ENCODE measurements at places on chromosomes 5 and 9. TPM values are rescaled to one million over a fixed set of nuclear protein-coding genes. Genes with fewer than 3 reads are reported as not detected.
A peak's percentile ranks its signal among the peaks of the same experiment; 100 is the strongest.

The OBP2B gene
- not detected for polyA plus RNA-seq

- no peak for DNase-seq
Measured at GRCh38 chr9:19947996-19948395, 159.2 kb upstream of the SLC24A2 start.

DNA sequence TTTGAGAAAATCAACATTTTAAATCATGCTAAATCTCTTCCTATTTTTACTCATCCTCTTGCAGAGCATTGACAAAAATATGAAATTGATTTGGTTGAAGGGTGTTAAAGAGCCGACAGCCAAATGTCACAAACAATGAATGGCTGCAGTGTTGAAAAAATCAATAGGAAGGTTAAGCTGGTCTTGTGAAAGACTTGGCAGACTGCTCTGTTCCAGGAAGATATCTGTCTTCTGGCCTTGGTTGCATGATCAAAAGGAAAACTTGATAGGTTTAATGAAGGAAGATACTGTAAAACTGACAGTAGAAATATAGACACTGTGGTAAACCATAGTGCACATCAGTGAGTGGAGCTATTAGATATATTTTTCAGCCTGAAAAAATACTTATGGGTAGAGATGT lies 103.6 kb downstream of the PBX3 start:
- no peak for DNase-seq

- DNase-seq = no peak
Measured at GRCh38 chr5:39919876-39920275, 495.1 kb upstream of the DAB2 start.

The CCDC152 gene
- 16.1 TPM for polyA plus RNA-seq

The TTC39B gene
- polyA plus RNA-seq = 11.9 TPM

The PRSS3 gene
- 3.6 TPM for polyA plus RNA-seq

GRCh38 chr5:14663734-14664269 lies 716 bp upstream of the OTULIN start:
- DNase-seq = no peak

GRCh38 chr9:129282272-129282671 lies 104.2 kb upstream of the IER5L start:
- no peak for DNase-seq

GRCh38 chr5:9249231-9249630 lies 296.6 kb downstream of the SEMA5A start:
- DNase-seq = no peak

- no peak for DNase-seq
Measured at GRCh38 chr9:128404560-128404959, 16.1 kb upstream of the CERCAM start.

DNA sequence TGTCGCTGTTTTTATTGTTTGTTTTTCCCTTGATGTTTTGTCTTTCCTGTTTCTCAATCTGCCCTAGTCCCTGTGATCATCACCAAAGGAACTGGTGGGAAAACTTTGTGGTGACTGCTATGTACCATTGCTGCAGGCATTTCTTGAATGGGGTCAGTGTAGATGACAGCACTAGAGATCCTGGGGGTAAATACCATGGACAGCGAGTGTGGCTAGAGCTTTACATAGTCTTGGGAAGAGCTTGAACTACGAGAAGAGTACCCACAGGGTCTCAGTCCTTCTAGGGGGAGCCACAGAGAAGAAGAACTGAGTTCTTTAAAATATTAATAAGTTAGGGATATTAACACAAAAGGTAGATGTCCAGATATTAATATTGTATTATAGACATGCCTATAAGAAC lies 138.8 kb downstream of the PAM start:
- no peak for DNase-seq

DNA sequence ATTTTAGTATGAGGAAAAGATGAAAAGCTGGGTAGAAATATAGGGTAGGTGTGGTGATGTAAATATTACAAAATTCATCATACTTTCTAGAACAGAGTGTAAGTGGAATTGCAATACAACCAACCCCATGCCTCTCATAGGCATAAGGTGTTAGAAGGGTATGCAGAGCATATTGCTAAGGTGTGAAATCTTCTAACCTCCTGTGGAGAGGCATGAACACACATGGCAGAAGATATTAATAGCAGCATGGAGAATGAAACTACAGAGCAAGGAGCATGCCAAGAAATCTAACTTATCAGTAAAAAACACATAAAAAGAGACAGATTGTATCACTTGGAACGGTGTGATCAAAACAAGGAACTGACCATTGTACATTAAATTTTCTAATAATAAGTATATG lies 441.5 kb downstream of the CDH18 start:
- no peak for DNase-seq

DNA sequence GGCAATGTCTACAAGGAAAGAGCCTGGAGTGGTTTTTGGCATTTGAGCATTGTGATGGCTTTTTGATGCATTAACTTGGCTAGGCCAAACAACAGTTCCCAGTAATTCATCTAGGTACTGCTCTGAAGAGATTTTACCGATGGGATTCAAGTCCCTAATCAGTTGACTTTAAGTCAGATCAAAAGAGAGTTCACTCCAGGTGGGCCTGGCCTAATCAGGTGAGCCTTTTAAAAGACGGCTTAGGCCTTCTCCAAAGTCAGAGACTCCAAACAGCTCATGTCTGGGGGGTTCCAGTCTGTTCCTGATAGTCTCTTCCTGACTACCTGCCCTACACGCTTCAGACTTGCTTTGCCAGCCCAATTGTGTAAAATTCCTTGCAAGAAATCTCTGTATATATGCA lies 53.7 kb downstream of the RIGI start:
- no peak for DNase-seq

- no peak for DNase-seq
Measured at GRCh38 chr5:76714751-76715485, 1.0 kb upstream of the F2R start.

The MEIKIN gene
- not detected for polyA plus RNA-seq

- DNase-seq = no peak
Measured at GRCh38 chr5:174011441-174011840, 22.5 kb downstream of the C5orf47 start.

DNA sequence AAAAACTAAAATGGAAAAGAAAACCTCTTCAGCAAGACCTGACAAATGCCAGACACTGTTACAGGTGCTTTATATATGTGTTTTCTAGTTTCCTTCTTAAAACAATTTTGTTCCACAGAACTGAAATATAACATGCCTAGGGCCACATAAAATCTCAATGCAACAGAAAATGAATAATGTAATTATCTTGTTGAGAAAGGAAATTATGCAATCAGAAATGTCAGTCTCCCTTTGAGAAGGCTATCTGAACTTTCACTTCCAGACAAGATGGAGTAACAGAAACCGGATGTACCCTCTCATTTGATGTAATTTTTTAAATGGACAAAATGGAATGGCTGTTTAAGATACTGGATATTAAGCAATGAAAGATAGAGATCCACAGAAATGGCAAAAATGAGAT lies 79.2 kb downstream of the AGTPBP1 start:
- no peak for DNase-seq

GRCh38 chr5:177569894-177570293 lies 15.5 kb upstream of the FAM193B start:
- DNase-seq = no peak

DNA sequence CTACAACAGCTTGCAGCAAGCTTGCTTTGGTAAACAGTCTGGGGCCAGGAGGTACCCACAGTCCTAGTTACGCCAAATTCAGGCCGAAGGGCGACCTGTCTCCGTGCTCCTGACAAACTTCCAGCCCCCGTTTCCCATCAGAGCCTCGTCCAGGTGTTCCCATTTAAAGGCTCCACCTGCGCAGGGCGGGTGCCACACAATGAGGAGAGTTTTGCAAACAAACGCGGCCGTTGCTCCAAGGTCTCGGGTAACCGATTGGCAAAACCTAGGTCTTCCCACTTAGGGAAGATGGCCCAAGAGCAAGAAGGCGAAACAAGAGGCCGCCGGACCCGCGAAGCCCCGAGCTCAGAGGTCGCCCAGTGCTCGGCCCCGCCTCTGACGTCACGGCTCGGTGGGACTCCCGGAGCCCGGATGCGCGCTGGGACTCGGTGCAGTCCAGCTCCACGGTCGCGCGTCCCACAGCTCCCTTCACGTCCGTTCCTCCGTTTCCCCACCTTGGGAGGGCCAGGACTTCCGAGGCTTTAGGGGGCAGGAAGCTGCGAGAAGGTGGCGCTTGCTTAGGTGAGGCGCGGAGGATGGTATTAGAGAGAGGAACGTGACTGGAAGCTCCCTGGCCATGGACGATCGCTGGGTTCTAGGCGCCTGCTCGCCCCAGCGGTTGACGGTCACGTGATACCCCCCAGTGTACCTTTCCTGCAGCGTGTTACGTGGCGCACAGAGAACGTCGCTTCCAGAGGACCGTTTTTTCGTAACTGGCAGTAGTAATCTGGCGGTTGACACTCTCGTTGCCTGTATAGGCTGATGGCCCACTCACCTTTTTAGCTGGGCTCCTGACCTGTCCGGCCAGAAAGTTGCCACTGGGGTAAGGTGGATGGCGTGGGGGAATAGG lies 41.8 kb upstream of the KDM4C start:
- DNase-seq = peak; percentile 50

DNA sequence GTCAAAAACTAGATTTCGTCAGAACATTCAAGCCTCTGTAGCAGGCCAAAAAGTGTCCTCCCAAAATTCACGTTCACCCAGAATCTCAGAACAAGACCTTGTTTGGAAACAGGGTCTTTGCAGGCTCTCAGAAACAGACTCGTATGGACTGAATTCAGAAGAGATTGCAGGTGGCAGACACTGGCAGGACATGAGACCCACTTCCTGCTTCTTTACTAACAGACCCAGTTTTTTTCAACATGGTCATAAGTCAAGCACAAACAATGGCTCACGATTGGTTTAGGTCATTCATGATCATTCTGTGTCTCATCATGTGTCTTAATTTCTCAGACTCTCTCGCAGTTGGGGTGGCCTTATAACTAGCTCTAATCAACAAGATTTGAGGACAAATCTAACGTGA lies 5.4 kb upstream of the TENT4A start:
- no peak for DNase-seq

- no peak for DNase-seq
Measured at GRCh38 chr5:173595841-173596240, 20.6 kb downstream of the BOD1 start.

The MLANA gene
- polyA plus RNA-seq = 1.0 TPM

- no peak for DNase-seq
Measured at GRCh38 chr5:170108266-170108785, 2.6 kb downstream of the FOXI1 start.

The FIBCD1 gene
- polyA plus RNA-seq = 0.08 TPM

- DNase-seq = peak; percentile 38
Measured at GRCh38 chr5:144142139-144142823, 28.2 kb downstream of the YIPF5 start.

- DNase-seq = no peak
Measured at GRCh38 chr5:79235261-79235633, 684 bp upstream of the JMY start.

The PITX1 gene
- polyA plus RNA-seq = not detected

- DNase-seq = peak; percentile 77
Measured at GRCh38 chr5:72107131-72107900, at the start of gene MAP1B. TSS of gene MAP1B (plus strand) at chr5:72107475. CDS start at chr5:72107532, 57 bp downstream.

DNA sequence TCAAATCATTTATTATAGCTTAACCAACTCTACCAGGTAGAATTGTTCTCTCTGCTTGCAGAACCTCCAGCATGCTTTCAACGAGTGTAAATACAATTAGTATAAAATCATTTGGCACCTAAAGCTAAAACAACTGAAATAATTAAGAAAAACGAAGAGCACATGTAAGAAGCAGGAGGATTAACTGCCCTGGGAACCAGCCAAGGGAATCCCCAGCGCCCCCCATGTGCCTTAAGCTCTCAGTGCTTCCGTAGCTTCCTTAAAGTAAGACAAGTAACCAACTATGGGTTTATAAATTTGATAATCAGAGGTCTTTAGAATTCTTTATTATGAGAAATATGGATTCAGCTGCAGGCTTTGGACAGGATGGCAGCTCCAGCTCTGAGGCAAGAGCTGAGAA lies 402.4 kb downstream of the RAB3C start:
- no peak for DNase-seq

GRCh38 chr5:128559300-128560297 lies 21.6 kb upstream of the FBN2 start:
- DNase-seq = no peak

The ZFP2 gene
- 9.9 TPM for polyA plus RNA-seq

The FAM78A gene
- polyA plus RNA-seq = 2.4 TPM

GRCh38 chr9:110069326-110070248 lies 138.4 kb downstream of the C9orf152 start:
- DNase-seq = no peak

The CKMT2 gene
- polyA plus RNA-seq = 10.3 TPM

DNA sequence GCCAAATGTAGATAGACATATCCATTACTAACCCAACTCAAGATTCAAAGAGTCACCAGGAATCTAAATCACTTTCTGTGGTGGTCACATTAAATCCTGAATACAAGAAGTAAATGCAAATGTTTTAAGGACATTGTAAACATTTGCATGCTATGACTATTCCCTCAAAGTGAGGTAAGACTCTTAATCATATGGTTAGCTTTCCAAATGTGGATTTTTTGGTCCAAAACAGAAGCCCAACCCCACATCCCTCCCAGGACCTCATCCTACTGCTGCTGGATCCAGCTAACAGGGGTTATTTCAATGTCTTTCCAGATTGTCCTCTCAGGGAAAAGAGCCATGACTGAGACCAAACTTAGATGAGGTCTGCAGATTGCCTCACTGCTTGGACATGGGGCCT lies 228.1 kb upstream of the PANK3 start:
- no peak for DNase-seq

The TYRP1 gene
- 1.4 TPM for polyA plus RNA-seq

GRCh38 chr9:68895741-68896478 lies 118.0 kb downstream of the PRKACG start:
- no peak for DNase-seq

Measured in left kidney (tissue), 8 donors.